ENCODE measurements at places on chromosomes 7 and 10.

DNA sequence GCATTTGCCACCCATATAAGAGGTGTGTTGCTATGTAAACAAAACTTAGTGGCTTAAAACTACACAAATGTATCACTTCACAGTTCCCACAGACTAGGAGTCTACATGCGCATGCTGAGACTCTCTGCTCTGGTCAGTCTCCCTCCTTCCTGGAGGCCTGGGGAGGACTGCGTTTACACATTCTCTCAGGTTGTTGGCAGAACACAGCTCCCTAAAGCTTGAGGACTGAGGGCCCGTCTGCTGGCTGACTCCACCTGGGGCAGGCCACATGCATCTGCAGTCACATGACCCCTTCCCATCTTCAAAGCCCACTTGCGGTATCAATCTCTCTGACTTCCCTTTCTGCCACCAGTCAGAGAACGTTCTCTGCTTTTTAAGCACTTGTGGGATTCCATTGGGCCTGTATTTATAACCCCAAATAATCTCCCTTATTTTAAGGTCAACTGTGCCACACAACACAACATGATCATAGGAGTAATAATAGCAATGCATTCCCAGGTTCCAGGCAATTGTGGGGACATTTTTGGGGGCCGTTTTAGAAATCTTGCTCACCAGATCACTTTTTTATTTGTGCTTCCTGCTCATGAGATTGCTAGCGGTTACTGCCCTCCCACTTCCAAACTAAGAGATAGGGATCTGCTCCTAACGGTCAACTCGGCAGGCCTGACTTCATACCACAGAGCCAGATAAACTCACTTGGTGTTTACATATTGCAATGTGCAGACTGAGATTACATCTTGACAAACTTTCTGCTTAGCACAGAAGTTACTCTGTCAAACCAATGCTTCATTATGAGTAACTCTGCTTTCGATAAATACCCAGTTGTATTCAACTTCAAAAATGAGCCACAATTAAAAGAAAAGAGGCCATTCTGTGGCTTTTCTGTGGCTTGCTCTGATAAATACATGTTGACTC is 96.3 kb downstream of the ALOX5 start:
- no peak for DNase-seq

DNA sequence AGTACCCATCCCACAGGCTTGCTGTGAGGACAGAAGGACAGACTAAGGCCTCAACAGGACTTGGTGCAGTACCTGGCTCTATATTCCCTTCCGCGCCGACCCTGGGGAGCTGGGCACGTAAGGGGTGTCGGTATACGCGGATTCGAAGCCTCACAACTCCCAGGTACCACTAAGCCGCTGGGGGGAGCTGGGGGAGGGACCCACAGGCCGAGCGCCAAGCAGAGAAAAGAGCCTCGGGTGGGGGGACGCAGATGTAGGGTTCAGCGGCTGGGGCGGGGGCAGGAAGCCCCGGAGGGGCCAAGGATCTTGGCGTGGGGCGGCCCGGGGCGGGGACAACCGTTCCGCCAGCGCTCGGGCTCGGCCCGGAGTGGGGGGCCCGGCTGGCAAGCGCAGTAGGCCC is 126.4 kb upstream of the ZNF746 start:
- DNase-seq, result peak; percentile 50

DNA sequence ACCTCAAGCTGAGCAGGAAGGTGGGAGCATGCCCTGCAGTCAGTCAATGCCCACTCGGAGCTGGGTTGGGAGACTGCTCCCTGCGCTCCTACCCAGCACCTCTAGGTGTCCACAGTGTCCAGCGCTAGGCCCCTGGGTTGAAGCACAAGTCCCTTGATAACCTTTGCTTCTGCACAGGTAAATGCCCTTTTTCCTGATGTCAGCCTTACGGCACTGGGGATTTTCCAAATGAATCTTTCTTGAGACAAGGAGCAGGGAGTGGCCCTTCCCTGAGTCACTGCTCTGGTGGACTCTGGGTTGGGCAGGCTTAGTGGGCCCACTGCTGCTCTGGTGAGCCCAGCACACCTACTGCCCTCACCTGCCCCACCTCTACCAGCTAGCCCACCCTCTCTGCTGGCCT is 61.9 kb upstream of the OPN4 start:
- DNase-seq, result peak; percentile 32

DNA sequence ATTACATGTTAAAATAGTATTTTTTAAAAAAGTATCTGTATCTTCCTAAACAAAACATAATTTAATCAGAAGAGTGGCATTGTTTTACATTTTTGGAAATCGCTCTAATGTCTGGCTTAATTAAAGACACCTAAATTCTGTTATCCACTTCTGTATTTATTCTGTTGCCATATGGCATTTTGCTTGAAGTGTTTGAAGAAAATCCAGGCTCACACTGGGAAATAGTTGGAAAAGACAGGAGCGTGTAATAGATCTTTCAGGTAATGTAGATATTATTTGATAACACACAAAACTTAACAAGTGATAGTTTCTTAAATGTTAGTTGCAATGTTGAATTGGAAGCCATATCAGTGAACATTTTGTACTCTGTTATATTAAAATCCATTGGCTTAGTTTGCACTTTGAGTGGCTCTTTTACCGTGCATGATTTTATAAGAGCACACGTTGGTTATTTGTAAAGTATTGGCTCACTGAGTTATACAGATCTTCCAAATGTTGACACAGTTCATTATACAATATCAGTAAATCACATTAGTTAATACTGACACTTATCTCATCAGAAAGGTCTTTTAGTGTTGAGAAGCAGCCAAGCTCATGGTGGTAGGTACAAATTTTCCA is 128.4 kb upstream of the NPVF start:
- no peak for DNase-seq

- no peak for DNase-seq
Observed at GRCh38 chr10:130358981-130359650, 222.9 kb downstream of the GLRX3 start.

Data from neural progenitor cell (in vitro differentiated cells).